SK-MEL-5 (cell line): ENCODE measurements at places on chromosomes 2 and 18. TPM values are rescaled to one million over a fixed set of nuclear protein-coding genes. Genes with fewer than 3 reads are reported as not detected.

Gene IL18RAP
- not detected in 2 replicates for total RNA-seq

Gene DNER
- total RNA-seq = 32.9 and 34.3 TPM in 2 replicates

Gene DHRS9
- not detected in 2 replicates for total RNA-seq

Gene DSEL
- 1.4 and 2.1 TPM in 2 replicates for total RNA-seq

Gene LDAH
- 42.4 and 43.7 TPM in 2 replicates for total RNA-seq

Gene NOSTRIN
- total RNA-seq = not detected in 2 replicates

Gene CETN1
- not detected in 2 replicates for total RNA-seq

Gene CNDP2
- total RNA-seq = 23.0 and 35.7 TPM in 2 replicates

Gene SNRPD1
- 64.1 and 68.4 TPM in 2 replicates for total RNA-seq

Gene DYTN
- not detected in 2 replicates for total RNA-seq

Gene ANKRD30B
- total RNA-seq = 7.1 and 7.3 TPM in 2 replicates

Gene CDH7
- total RNA-seq = 3.1 and 3.3 TPM in 2 replicates

Gene DSG4
- not detected in 2 replicates for total RNA-seq

Gene SFTPB
- total RNA-seq = not detected in 2 replicates

Gene CCBE1
- total RNA-seq = 0.29 TPM in 2 replicates

Gene IL36RN
- total RNA-seq = not detected in 2 replicates

Gene UNC80
- total RNA-seq = 2.1 and 2.8 TPM in 2 replicates

Gene CHAC2
- total RNA-seq = 7.4 and 8.1 TPM in 2 replicates

Gene IL36G
- total RNA-seq = not detected in 2 replicates

Gene GCG
- not detected in 2 replicates for total RNA-seq

Gene HMSD
- total RNA-seq = not detected in 2 replicates

Gene SCN7A
- total RNA-seq = not detected in 2 replicates

Gene GRHL1
- 1.9 and 2.1 TPM in 2 replicates for total RNA-seq

Gene NGEF
- total RNA-seq = not detected in 2 replicates

Gene IL36A
- total RNA-seq = not detected in 2 replicates

Gene ATP6V1B1
- total RNA-seq = 2.5 TPM in 1 of 2 replicates, not detected in the other

Gene NYAP2
- not detected in 2 replicates for total RNA-seq

Gene CROCC2
- not detected in 2 replicates for total RNA-seq

Gene CAPN13
- not detected in 2 replicates for total RNA-seq

Gene LRATD1
- 0.18 and 0.21 TPM in 2 replicates for total RNA-seq

Gene UPP2
- total RNA-seq = not detected in 2 replicates

Gene MALL
- not detected in 2 replicates for total RNA-seq

Gene DUSP2
- total RNA-seq = 0.80 and 1.0 TPM in 2 replicates

Gene C2orf76
- total RNA-seq = 23.6 and 23.8 TPM in 2 replicates

Gene NOP58
- total RNA-seq = 91.2 and 97.3 TPM in 2 replicates

Gene DSC3
- 0.03 and 0.05 TPM in 2 replicates for total RNA-seq

Gene BOLL
- not detected in 2 replicates for total RNA-seq

Gene ALPP
- not detected in 2 replicates for total RNA-seq

Gene PRKAG3
- not detected in 2 replicates for total RNA-seq

Gene FLACC1
- total RNA-seq = 0.85 and 2.4 TPM in 2 replicates

Gene ITGB6
- 0.03 TPM in 1 of 2 replicates, not detected in the other for total RNA-seq

Gene CLEC4F
- total RNA-seq = not detected in 2 replicates

Gene CELF4
- not detected in 2 replicates for total RNA-seq

Gene FTCDNL1
- 5.6 and 7.6 TPM in 2 replicates for total RNA-seq

Gene TUBA3E
- not detected in 2 replicates for total RNA-seq

Gene FKBP7
- 31.2 and 33.5 TPM in 2 replicates for total RNA-seq

Gene FER1L5
- total RNA-seq = not detected in 2 replicates

Gene MC2R
- not detected in 2 replicates for total RNA-seq
